Progenitor cell of endocrine pancreas (in vitro differentiated cells): ENCODE measurements at places on chromosomes 7 and 10.

GRCh38 chr7:23594879-23595604 is 2.1 kb upstream of the CCDC126 start:
- DNase-seq, result no peak

DNA sequence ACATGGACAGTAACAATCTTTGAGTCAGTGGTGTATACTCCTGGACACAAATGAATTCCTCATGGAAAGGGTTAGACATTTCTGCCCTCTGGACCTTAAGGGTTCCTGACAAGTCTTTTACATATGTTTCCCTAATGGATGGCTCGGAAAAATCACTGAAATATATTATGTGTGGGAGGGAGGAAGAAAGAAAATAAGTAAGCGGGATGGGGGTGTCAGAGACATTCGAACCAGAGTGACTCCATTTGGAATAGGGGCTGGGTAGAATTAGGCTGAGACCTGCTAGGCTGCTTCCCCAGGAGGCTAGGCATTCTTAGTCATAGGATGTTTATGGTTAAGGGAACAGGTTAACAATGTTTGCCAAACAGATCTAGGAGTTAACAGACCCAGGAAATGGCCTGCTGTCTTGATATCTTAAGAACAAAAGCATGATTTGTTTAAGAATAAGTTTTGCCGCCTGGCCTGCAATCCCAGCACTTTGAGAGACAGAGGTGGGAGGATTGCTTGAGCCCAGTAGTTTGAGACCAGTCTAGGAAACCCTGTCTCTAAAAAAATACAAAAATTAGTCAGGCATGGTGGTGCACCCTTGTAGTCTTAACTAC is 1241.7 kb downstream of the TYW1 start:
- DNase-seq, result no peak

- DNase-seq, result no peak
These were observed 69.0 kb upstream of the SAMD8 start for GRCh38 chr10:75042292-75042974.

DNA sequence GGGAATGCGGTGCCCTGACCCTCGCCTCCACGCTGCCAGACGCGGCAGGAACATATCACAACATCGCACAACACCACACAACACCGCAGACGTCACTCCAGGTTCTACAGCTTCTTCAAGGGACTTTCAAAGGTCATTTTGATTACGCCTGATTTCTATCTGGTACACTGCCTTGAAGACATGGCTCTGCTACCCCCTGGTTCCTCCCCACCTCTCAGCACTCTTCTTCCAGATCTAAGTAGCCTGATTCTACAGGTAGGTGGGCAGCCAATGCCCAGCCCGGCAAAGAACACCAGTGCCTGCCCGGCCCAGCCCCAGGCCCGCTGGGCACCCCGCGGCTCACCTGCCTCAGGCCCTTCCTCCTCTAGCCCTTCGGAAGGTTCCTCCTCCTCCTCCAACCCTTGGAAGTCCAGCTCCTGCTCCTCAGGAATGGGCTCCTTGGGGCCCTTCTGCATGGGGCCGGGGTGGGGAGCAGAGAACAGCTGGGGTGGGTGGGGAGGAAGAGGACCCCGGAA is 8.4 kb downstream of the GIGYF1 start:
- no peak for DNase-seq

DNA sequence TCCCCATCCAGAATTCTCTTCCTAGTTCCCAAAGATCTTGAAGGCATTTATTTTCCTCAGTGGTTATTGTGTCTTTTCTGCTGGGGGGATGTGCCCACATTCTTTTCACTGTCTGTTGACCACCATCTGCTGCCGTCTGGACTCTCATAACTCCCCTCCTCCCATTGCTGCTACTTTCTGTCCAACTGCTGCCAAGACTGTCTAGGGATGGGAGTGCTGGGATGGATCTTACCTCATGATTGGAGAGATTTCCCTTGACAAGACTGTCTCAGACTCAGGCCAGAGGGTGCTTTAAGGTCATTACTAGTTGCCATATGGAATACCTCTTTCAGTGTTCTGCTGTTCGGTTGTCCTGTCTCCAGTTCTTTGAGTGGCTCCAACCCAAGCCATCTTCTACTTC is 141.6 kb downstream of the C1GALT1 start:
- DNase-seq, result no peak
